ENCODE measurements at places on chromosomes 16 and 17.

- DNase-seq = peak; percentile 30
Measured at GRCh38 chr17:78774956-78775571, 7.0 kb downstream of the CYTH1 start.

DNA sequence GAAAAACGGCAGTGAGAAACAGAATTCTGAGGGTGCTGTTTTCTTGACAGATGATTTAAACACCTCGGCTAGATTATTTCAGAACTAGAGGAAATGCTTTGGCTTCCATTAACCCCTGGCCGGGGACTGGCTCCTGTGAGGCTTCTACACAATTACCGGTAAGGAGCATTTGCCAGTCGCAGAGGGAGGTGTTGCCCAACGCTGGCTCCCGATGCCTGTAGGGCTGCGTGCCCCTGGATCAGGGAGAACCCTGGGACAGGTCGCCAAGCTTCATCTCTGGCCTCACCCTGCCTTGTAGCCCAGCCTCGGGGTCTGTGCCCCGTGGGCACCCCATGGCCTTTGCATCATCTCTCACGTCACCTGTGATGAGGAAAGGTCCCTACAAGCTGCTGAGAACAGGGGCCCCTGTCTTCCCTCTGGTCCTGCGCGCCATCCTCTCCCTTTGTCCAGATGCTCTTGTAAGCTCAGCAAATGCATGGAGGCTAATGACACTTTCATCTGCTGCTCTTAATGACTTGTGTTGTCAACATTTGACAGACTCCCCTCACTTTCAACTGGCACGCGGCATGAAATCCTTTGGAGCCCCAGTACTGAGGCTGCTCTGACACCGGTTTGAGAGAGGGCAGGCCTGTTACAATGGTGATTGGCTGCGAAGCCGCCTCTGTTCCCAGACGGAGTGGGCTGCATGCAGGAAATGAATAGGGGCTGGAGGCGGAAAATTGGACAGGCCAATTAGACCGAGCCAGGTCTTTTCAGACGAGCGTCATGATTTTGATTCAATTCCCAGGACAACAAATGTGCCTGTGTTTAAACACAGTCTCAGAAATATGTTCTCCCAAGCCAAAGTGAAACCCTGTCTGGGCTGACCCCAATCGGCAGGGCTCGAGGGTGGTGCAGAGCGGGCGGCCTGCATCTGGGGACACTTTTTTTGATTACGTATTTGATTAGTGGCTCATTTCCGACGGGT lies 85.5 kb upstream of the DOC2B start:
- DNase-seq = no peak

- no peak for DNase-seq
Measured at GRCh38 chr17:80283116-80283852, 22.6 kb downstream of the RNF213 start.

DNA sequence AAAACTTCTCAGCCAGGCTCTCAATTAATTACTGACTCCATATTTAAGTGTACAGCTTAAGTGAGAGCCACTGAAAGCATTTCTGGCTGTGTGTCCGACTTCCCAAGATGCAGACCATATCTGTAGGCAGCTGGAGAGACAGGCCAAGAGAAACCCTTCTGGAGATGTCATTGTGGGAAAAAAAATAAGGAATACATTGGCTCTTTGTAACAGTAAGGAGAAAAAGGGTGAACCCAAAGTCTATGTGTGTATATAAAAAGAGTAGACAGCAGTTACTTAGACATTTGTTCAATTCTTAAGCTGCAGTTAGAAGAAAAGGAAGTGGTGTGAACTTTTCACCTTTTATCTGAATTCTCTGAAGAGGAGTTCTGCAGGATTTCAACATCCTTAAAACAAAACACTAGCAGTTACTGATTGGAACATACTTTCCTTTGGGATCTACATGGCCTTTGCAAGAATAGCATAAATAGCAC lies 21.7 kb downstream of the FAM117A start:
- DNase-seq = no peak

DNA sequence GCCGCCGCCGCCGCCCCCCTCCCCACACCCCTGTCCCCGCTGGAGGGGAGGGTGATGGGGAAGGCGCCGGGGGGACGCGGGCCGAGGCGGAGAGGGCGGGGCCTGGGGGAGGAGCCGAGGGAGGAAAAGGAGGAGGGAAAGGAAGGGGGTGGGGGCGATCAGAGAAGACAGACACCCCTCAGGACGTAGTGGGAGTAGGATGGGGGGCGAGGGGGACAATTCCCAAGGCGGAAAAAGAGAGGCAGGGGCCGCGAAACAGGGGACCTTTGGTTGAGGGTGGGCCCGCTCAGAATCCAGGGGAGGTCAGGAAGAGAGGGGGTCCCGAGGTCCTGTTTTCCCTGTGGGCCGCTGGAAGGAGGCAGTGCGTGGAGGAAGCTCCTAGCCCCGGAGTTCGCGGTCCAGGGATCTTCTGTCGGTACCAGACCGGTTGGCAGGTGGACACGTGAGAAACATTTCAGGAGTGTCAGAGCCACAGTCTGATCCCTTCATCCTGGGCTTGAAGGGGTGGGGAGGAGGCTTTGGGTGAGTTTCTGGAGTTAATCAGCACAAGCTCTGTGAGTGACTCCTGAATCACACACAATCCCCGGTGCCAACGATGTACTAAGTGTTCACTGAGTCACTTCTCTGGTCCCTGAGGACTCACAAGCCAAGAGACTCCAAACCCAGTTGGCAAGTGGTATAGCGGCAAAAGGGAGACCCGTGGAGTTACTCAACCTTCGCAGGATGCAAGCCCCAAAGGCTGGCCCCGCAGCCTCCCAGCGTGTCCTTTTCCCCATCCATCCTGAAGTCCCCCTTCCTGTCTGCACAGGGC lies at the start of gene XYLT1:
Gene XYLT1, minus strand, starts transcription at position 53 of the 811 bp plus-strand sequence. CDS start 164 bp downstream, outside the sequence.
- DNase-seq = peak; percentile 52

GRCh38 chr17:64781014-64781756 lies 119.1 kb upstream of the SMURF2 start:
- DNase-seq = peak; percentile 28

DNA sequence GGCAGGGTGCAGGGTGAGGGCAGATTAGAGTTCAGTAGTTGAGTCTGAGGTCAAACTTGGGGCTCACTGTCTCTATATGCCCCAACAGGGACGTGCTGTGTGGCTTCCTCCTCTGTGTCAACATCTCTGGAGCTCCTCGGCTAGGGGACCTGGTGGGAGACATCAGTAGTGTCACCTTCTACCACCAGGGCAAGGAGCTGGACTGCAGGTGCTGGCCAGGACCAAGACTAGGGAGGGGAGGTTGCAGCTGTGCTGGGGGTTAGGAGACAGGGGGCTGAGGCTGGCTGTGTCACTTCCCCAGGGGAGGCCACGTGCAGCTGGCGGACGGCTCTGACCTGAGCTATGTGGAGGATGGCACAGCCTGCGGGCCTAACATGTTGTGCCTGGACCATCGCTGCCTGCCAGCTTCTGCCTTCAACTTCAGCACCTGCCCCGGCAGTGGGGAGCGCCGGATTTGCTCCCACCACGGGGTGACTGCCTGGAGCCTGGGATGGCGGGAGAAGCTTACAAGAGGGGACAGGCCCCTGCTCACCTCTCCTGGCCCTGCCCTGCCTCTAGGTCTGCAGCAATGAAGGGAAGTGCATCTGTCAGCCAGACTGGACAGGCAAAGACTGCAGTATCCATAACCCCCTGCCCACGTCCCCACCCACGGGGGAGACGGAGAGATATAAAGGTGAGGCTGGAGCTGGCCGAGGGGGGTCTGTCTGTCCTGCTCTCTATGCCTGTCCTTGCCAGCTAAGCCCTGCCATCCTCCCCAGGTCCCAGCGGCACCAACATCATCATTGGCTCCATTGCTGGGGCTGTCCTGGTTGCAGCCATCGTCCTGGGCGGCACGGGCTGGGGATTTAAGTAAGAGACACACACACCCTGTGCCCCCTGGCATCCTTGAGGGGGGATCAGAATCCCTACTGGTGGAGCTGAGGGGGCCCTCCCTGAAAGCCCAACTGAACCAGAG lies 18.9 kb downstream of the ADAM11 start:
- no peak for DNase-seq

GRCh38 chr17:41315204-41315794 lies at the start of gene KRTAP17-1:
Gene KRTAP17-1, minus strand, starts transcription at chr17:41315710. Its CDS starts 60 bp downstream, at chr17:41315650.
- DNase-seq = no peak

GRCh38 chr16:6407596-6407995 lies 925.0 kb upstream of the RBFOX1 start:
- no peak for DNase-seq

DNA sequence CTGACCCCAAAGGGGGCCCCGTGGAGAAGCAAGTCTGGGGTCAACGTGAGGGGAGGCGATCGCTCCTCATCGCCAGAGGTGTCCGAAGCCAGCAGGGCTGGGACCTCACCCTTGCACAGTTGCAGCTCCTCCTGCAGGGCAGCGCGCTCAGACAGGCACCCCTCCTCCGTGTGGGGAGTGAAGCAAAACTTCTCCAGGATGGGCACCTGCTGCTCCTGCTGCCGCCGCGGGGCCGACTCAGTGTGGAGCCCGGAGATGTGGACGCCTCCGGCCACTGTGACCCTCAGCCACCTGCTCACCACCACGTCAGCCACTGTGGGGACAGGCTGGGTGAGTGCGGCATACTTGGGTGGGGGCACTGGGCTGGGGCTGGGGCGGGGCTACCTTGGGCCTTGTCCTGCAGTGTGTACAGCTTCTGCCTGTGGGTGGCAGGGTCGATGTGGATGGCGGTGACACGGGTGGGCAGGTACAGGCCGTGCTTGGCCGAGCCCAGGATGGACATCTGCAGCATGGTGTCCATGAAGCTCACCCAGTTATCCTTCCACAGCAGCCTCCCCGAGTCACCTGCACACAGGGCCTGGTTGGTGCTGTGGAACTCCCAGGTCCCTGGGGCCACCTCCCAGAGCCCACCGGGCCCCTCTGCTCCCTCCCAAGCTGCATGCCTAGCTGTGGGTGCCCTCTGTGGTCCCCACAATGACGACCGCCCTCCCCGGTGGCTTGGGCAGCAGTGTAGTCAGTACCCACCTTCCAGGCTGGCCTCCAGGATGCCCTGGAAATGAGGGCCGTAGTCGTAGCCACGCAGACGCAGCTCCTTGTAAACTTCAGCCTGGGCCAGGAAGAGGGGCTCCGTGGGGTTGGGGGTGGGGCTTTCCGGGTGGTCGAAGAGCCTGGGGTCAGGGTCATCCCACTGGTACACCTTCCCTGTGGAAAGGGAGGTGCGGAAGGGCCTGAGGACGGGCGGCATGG lies 10.8 kb downstream of the FASN start:
- no peak for DNase-seq

GRCh38 chr17:47898241-47898640 lies 2.2 kb downstream of the SP2 start:
- DNase-seq = no peak

DNA sequence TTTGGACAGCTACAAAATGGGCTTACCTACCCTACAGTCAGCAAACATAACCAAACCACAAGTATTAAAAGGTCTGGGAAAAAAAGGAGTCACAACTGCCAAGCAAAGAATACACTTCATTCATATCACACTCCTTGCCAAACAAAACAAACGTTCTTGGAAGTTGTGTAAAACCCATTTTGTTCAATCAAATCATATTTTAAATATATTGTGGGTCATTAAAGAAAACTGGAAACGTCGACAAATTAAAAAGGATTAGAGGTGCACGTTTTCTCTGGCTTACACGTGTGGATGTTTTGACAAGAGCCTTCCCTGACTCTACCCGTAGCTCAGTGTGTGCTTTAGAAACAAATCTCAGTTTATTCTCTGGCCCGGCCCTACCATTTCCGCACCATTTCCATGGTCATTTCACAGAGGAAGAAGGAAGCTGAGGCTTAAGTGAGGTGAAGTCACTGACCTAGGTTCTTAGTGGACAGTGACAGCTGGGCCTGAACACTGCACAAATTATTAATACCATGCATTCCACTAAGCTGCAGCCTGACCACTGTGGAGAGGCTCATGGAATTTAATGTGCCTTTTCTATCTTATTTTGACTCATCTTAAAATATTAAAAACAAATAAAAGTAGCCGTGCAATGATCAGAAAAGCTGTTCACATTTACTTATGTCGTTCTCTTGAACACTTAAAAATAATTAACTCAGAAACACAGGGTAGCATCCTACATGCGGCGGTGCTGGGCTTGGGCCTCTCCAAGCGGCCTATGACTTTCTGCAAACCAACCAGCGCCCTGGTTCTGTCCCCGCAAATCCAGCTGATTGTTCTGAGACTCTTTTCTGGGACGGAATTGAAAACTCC lies 968 bp downstream of the CEP112 start:
- no peak for DNase-seq

- DNase-seq = no peak
Measured at GRCh38 chr16:11095935-11096334, 151.6 kb downstream of the CLEC16A start.

GRCh38 chr17:58307468-58308172 lies 21.0 kb downstream of the TSPOAP1 start:
- DNase-seq = no peak

- no peak for DNase-seq
Measured at GRCh38 chr16:57700781-57701551, 6.4 kb downstream of the DRC7 start.

- DNase-seq = no peak
Measured at GRCh38 chr16:19119564-19119963, 5.8 kb downstream of the ITPRIPL2 start.

DNA sequence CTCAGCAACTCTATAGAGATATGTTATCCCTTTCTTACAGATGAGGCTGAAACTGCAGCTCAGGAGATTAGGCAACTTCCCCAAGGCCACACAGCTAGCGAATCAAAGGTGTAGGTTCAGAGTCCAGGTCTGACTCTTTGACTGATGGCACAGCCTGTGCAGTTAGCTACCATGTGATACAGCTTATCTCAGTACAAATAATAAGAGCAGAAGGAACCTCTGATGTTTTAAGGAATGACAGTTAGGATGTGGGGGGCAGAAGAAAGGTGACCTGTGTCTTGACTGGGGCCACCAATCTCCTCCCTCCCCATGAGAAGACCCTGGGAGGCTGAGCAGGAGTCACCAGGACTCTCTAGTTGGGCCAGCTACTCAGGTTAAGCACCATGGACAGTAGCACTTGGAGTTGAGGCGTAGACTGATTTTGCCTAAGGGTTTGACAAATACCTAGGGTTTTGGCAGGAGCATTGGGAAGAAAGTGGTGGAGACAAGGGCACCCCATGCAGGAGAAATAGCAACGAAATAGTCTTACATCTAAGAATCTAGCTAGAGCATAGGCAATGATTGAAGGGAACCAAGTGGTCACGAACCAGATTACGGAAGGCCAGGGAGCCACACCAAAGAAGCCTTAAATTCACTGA lies 22.8 kb upstream of the ACSM2B start:
- no peak for DNase-seq

- DNase-seq = no peak
Measured at GRCh38 chr17:72853440-72854415, 238.8 kb downstream of the SLC39A11 start.

DNA sequence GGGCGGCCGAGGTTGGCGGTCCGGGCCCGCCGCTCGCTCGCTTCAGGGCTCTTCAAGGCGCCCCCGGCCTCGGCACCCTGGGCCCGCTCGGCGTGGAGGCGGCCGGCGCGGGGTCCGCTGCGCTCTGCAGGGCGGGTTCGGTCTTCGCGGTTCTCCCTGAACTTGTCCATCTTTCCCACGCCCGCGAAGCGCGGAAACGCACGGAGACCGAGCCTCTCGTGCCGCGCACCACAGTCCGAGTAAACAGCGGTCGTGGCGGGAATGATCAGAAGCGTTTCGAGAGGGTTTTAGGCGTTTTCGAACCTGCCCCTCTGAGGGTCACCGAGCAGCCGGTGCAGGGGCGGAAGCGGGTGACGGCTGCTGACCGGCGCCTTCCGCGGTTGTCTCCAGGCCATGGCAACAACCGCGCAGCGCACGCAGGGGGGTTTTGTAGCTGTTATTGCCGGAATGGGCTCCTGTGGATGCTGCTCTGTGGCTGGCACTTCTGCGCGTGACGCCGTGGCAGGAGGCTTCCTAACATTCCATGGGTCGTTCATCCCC lies 414 bp downstream of the NARF start:
- DNase-seq = no peak

All from activated CD4-positive, alpha-beta T cell treated with anti-CD3 and anti-CD28 coated beads, Interleukin-2, amount 50 U/mL, for 4 hours (primary cell).